Glomerular endothelial cell (primary cell): ENCODE measurements at places on chromosomes 7 and 10. TPM values are rescaled to one million over a fixed set of nuclear protein-coding genes. Genes with fewer than 3 reads are reported as not detected.

DNA sequence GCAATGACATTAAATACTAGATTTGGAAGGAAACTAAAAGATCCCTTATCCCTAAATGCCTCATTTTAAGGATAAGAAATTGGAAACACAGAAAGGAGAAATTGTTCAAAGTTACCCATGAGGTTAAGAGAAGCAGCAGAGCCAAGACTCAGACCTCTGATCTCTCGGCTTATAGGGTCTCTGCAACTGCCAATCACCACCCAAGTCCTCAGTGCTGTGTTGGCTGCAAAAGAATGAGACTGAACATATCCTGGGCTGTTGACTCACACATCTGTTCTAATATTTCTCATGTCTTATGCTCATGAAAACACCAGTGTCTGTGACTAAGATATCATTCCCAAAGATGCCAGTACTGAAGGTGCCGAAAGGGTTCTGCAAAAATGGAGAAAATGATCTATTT is 153.3 kb downstream of the XPNPEP1 start:
- DNase-seq: no peak

DNA sequence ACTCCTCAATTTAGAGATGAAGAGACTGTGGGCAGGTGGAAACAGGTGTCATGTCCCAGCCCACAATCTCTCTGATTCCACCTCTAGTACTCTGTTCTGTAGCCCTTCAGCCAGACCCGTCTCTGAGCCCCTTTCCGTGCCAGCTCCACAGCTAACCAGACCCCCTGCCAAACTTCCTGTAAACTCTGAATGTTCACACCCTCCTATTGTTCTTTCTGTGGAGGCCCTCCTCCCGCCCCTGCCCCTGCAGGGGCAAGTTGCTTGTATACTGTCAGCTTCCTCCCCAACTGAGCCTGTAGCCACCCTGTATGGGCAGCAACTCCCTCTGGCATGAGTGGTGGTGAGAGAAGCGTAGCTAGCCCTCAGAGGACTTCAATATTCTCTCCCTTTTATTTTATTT is 520.7 kb downstream of the SORCS3 start:
- no peak for DNase-seq

- DNase-seq: no peak
Observed at GRCh38 chr10:26441491-26442214, 3.5 kb downstream of the APBB1IP start.

DNA sequence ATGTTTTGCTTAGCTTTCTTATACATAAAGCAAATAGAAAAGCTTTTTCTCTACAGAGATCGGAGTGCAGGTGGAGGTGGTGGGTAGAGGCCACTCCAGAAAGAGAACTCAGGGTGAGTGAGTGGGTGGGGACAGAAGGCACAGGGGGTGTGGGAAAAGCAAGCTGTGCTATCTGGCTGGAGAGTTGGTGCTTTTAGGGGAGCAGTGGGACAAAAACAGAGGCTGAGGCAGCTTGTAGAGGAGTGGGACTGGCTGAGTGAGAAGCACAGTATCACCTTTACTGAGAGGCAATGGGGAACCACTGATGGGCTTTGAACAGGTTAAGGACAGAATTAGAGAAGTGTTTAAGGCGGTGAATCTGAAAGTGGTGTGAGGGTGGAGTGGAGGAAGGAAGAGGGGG is 275.3 kb downstream of the TCF7L2 start:
- DNase-seq: no peak

DNA sequence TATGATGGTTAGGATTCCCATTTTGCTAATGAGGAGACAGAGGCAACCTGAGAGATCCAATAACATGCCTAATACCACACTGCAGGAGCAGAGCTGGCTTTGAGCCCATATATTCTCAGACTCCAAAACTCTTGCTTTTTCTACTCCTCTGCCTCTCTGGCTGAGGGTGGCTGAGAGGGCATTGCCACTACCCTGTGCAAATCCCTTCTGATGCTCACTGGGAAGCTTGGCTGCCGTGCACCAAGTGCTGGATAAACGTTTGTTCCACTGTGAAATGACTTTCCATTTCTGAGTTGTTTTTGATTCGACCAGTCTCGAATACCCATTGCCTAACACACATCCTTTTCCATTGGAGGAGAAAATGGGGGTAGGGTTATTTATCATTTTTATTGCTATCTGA is 123.1 kb upstream of the SORCS3 start:
- no peak for DNase-seq

- DNase-seq: no peak
Observed at GRCh38 chr10:61662794-61663259, at the start of gene CABCOCO1. Gene CABCOCO1, plus strand, starts transcription at chr10:61662929. Its CDS starts 44 bp downstream, at chr10:61662973.

DNA sequence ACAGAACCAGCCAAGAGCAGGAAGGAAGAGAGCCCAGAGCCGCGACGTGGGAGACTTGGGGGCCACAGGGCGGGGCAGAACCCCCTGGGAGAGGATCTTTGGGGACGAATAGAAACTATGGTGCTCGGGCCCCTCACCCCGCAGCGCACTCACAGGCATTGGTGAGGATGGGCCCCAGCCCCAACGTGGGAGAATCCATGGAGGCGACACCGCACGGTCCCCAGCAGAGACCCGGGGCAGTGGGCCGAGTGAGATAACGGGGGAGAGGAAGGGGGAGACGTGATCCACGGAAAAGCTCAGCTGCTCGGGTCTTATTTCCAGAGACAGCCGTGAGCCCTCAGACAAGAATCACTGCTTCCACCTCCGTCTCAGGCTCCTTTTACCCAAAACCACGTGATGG is 222.4 kb downstream of the TCERG1L start:
- DNase-seq: no peak

Gene ZNF138
- total RNA-seq: 4.3 and 4.8 TPM in 2 replicates

Gene CYP2C19
- total RNA-seq: not detected in 2 replicates

Gene HERPUD2
- total RNA-seq: 37.0 and 37.2 TPM in 2 replicates

Gene CCDC172
- total RNA-seq: not detected in 2 replicates
